ENCODE measurements at places on chromosomes 11 and 22.

DNA sequence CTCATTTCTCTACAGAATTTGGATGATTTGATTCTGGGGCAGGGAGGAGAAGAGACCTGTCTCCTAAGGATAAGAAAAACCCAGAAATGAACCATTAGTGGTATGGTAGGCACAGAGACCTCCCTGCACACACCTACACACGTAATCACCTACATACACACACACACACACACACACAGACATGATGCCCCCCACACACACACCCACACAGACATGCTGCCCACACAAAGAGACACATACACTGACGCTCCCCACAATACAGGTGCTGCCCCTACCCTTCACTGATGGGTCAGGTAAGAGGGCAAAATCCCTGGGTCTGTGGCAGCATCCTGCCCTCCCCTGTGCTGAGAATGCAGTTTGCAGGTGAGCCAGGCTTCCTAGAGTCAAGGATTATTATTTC, 1.1 kb upstream of the SYT7 start:
- DNase-seq: no peak

GRCh38 chr22:46125816-46126765, 24.2 kb upstream of the PPARA start:
- no peak for DNase-seq

- no peak for DNase-seq
These were observed 185.3 kb downstream of the DYNC2H1 start for GRCh38 chr11:103294516-103294915.

- DNase-seq: no peak
These were observed 53.3 kb downstream of the SCN3B start for GRCh38 chr11:123601136-123601535.
